NCI-H510A treated with DMSO at 0.1 percent for 48 hours (cell line): ENCODE measurements at places on chromosomes 5 and 9.

GRCh38 chr9:135015565-135015964, 71.9 kb upstream of the OLFM1 start:
- DNase-seq = no peak

- DNase-seq = no peak
These were observed 263.3 kb downstream of the GADD45G start for GRCh38 chr9:89868100-89868499.

DNA sequence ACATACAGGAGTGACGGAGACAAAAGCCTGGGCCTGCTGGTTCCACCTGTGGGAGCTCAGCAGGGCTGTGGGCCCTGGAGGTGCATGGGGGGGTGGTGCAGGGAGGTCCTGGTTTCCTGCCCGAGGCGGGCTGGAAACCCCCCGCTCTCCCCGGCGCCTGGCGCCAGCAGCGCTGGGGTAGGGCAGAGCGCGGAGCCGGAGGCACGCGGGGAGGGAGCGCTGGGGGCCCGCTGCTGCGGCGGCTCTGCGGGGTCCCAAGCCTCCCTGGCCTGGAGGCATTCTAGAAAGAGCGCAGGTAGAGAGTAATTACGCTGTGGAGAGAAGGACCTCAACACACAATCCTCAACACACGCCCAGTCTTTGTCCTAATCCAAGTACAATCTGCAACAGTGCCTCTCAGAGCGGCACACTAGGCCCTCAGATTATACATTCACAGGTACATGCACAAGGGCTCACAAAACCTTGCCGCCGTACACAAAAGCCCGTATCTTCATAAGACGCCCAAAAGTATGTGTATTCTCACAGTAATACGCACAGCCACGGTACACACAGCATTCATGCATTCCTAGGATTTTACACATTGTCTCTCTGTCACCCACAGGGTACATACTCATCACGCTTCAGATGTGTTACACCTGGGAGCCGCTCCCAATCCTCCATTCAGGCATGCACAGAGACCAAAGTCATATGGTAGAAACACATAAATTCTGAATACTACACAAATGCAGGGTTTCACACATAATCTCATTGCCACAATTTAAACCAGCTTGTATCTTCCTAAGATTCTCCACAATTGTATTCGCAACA, 2.1 kb upstream of the HAND1 start:
- DNase-seq = no peak

DNA sequence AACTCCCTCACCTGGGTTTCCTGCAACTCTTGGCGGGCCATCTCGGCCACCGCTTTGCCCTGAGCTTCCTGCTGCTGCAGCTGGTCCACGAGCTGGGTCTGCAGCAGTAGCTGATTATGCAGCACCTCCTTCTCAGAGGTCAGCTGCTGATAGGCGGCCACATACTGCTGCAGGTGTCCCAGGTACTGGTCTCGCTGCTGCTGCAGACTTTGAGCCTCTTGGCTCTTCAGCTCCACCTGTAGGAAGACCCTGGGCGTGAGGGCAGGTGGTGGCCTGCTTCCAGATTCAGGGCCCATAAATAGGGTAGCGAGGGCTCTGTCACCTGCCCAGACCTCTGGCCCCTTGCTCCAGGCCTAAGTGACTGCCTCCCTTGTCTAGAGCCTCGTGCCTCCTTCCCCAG, 16.7 kb downstream of the GOLGA2 start:
- DNase-seq = no peak

- DNase-seq = no peak
These were observed 29.3 kb downstream of the DAB2 start for GRCh38 chr5:39395521-39395920.

GRCh38 chr5:35198075-35198474, 32.2 kb downstream of the PRLR start:
- no peak for DNase-seq

- no peak for DNase-seq
These were observed 185.4 kb upstream of the SEMA6A start for GRCh38 chr5:116759860-116760640.

DNA sequence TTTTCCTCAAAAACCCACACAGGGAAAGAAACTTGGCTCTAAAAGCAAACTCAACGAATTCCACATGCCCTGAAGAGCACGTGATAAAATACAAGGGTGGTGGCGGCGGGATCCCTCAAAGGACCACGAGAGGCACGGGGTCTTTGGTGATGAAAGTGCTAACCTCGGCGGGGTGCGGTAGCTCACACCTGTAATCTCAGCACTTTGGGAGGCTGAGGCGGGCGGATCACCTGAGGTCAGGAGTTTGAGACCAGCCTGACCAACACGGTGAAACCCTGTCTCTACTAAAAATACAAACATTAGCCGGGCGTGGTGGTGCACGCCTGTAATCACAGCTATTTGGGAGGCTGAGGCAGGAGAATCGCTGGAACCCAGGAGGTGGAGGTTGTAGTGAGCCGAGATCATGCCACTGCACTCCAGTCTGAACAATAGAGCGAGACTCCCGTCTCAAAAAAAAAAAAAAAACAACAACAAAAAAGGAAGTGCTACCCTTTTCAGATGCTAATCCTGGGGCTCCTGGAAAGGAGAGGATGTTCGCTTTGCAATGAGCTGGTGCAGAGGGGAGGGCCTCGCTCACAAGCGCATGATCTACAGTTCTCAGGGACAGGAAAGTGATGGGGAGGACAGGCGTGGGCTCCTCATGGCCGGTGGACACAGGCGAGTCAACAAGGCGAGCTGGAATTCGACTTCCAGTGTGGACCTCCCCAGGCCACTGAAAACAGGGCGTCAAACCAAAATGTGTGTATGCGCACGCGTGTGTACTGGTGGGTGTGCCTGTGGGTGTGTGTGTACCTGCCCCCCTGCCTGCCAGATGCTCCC, 54.1 kb downstream of the USP20 start:
- no peak for DNase-seq

GRCh38 chr9:6973762-6974161, 216.0 kb downstream of the KDM4C start:
- DNase-seq = no peak

DNA sequence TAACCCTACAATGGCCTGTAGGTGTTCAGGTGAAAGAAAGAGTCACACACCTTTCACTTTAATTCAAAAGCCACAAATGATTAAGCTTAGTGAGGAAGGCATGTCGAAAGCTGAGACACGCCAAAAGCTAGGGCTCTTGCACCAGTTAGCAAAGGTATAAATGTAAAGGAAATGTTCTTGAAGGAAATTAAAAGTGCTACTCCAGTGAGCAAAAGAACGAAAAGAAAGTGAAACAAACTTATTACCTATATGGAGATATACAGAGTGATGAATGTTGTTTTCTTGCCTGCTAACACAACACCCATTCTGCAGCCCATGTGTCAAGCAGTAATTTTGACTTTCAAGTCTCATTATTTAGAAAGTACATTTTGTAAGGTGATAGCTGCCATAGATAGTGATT, 254.2 kb upstream of the SLC24A2 start:
- no peak for DNase-seq

DNA sequence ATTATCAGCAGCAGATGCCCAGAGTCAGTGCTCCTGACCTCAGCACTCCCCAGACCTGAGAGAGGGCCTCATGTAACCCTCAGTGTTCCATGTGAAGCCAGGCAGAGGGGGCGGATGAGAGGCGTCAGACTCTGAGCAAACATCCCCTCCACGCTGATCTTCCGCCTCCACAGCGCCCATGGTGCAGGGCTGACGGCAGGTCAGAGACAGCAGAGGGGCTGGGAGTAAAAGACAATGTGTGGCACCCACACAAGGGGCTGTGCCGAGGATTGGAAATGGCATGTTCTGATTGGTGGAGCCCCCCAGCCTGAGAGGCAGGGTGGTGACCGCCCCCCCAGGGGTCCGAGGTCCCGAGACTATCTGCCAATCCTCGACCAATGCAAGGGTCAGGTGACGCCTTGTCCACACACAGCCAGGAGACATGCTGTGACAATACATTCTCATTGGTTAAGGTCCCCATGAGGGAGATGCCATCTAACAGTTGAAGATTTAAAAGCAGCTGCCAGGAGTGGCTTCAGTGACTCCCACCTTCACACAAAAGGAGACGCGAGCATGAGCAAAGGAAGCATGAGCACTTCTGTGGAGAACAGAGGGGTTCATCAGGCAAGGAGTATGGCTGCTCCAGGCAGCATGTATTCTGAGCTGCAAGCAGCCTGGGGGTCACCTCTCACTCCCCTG, 19.3 kb upstream of the SLC25A51 start:
- no peak for DNase-seq

GRCh38 chr5:126124706-126125345, 298.4 kb upstream of the GRAMD2B start:
- DNase-seq = no peak

- DNase-seq = no peak
These were observed 288.5 kb downstream of the MEF2C start for GRCh38 chr5:88594441-88594840.

DNA sequence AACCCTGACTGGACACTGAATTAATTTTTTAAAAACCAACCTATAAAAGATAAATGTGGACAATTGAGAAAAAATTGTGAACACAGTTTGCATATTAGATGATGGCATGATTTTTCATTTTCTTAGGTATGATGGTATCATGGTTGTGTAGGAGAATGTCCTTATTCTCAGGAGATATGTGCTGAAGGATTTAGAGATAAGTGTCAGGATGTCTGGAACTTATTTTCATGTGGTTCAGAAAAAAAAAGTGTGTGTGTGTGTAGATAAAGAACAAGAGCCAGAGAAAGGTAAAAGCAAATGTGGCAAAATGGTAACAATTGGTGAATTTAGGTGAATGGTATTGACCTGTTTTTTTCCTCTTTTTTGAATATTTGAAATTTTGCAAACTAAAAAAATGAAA, 4.0 kb downstream of the GNPDA1 start:
- no peak for DNase-seq
